ENCODE measurements at places on chromosomes 1 and 21.

- no peak for DNase-seq
These were observed 6.7 kb downstream of the S100A16 start for GRCh38 chr1:153606194-153606593.

- DNase-seq, result no peak
These were observed 130.3 kb downstream of the GLIS1 start for GRCh38 chr1:53608676-53609075.

GRCh38 chr1:220217383-220217988 is 54.8 kb downstream of the RAB3GAP2 start:
- no peak for DNase-seq

- no peak for DNase-seq
These were observed 32.9 kb downstream of the TP73 start for GRCh38 chr1:3685222-3685621.

GRCh38 chr1:196933531-196934189 is 9.9 kb upstream of the CFHR2 start:
- no peak for DNase-seq

DNA sequence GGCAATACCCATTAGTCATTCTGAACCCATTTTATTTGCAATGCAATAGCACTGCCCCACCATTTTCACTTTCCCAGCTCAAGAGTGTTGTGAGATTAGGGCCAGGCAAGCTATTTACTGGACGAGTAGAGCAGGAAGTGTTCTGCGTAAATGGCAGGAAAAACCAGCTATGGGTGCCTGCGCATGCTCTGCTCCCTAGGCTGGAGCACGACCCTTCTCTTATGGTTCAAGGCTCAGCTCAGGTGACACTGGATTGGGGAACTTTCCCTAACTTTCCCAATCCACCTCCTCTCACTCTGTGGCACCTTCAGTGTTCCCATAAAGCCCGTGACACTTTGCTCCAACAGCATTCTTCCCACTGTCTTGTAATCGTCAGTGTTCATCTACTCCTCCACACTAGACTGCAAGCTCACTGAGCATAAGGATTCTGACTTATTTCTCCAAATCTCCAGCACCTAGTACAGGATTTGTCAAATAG is 3.6 kb upstream of the MAN1A2 start:
- no peak for DNase-seq

- DNase-seq, result no peak
These were observed 156.3 kb downstream of the PCBP3 start for GRCh38 chr21:45799765-45800338.

DNA sequence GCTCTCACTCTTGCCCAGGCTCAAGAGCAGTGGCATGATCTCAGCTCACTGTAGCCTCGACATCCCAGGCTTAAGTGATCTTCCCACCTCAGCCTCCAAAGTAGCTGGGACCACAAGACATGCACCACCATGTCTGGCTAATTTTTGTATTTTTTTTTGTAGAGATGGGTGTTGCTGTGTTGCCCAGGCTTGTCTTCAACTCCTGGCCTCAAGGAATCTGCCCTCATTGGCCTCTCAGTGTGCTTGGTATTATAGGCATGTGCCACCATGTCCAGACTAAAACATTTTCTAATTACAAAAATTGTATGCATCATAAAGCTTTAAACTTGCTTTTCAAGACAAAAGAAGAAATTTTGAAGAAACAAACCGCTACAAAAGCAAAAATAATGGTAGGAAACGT is 20.1 kb downstream of the CBR1 start:
- no peak for DNase-seq

- DNase-seq, result no peak
These were observed 6.6 kb upstream of the ETV3L start for GRCh38 chr1:157105988-157106812.

DNA sequence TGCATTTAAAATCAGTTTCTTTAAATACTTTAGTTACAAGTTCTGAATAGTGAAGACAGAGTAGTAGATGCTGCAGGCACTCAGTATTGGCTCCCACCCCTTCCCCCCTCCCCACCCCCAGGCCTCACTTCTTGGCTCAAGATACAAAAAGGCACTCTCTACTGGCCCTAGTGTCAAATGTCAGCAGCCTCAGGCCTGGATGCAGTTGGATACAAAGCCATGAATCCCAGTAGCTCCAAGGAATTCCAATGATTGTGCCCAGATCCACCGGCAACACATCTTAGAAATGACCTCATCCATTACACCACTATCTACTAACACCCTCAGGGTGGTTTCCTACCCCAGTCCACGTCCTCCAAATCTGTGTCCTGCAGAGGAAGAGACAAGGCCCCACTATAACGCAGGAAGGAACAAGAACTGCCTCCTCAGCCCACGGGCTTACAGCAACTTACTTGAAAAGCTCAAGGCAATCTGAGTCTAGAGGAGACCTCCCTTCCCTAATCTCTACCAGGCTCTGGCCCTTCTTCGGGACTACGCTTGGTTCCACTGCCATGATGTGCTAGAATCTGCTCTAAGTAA is 17.6 kb downstream of the ACADM start:
- DNase-seq, result no peak

DNA sequence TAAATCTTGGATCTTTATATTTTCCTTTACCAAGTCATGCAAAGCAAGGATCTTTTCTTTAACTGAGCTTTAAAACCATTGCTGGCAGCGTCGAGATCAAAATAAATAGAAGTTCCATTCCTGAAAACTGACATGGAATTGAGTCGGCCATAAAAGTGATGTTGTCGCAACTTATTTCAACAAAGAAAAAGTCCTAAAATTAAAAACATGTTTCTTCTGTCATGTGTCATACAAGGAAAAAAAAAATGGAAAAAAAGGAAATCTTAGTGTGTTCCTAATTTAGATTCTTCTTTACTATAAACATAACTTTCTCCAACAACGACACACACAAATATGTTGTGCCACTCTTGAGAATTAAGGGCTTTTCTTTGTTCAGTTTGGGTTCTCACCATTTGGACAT is 34.9 kb downstream of the GREM2 start:
- DNase-seq, result no peak

GRCh38 chr1:30899577-30900389 is 8.8 kb downstream of the SDC3 start:
- DNase-seq, result no peak
